ENCODE measurements at places on chromosomes 7 and 10.

DNA sequence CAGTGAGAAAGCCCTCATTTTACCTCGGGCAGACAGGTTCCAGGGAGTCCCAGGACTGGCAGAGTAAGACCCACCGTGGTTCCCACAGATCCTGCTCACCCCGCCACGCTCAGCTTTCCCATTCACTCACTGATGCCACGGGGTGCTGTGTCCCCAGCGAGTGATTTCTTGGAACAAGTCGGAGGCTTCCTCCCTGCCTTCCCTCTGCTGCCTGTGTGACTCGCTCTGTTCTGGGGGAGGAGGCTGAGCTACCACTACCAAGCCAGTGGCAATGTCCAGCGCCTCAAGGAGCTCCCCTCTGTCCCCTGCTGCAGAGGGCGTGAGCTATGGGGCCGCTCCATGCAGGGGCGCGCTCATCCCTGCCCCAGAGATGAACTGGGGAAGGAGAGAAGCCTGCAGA, 12.6 kb downstream of the IL15RA start:
- no peak for DNase-seq

- no peak for DNase-seq
Measured at GRCh38 chr10:52679117-52679516, 93.5 kb downstream of the MBL2 start.

- no peak for DNase-seq
Measured at GRCh38 chr10:12358863-12359564, 9.7 kb downstream of the CAMK1D start.

DNA sequence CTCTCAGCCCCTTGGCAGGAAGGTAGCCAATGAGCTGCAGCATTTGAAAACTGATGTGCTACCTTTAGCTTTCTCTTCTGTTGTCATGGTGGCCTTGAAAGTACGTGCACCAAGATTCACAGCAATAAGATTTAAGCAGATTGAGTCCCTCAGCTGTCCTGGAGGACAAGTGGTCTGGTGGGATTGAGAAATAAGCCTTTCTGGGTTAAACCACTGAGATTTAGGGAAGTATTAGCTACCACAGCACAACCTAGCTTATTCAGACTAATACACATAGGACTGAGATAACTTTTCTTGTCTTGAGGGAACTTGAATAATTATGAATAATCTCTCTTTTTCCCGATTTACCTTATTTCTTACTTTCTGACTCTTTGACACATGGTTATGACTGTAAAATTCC, 324.0 kb downstream of the PTEN start:
- no peak for DNase-seq

GRCh38 chr7:20240080-20240926, 23.1 kb upstream of the MACC1 start:
- no peak for DNase-seq

GRCh38 chr7:94060752-94061151, 56.6 kb upstream of the BET1 start:
- no peak for DNase-seq

GRCh38 chr7:105743351-105744090, 132.9 kb downstream of the ATXN7L1 start:
- DNase-seq = no peak

DNA sequence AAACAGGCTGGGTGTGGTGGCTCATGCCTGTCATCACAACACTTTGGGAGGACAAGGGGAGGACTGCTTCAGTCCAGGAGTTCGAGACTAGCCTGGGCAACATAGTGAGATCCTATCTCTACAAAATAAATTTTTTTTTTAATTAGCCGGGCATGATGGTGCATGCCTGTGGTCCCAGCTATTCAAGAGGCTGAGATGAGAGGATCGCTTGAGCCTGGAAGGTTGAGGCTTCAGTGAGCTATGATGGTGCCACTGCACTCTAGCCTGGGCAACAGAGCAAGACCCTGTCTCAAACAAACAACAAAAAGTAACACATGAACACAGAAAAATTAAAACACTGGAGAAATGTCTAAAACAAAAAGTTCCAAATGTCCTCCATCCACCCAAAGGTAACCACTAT, 22.9 kb downstream of the PIK3AP1 start:
- no peak for DNase-seq

DNA sequence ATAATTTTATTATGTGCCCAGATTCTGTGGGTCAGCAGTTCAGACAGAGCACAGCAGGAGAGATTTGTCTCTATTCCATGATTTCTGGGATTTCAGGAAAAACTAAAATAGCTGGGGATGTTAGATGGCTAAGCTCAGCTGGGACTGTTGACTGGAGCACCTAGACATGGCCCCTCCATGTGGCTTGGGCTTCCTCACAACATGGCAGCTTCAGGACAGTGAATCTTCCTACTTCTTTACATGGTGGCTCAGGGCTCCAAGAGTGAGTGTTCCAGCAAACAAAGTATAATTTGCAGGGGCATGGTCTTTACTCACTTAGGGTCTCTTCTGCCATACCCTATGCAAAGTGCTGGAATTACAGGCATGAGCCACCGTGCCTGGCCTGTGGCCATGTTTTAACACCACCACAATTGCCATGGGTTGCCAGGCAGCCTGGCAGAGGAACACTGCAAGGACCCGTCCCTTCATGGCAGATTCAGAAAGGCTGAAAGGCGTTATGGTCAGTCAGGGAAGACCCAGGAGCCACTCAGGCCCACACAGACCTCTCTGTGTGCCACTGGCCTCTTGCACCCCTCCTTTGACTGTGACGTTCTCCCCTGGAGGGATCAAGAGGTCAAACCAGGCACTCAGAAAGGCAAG, 50.8 kb upstream of the ZMIZ1 start:
- DNase-seq = no peak

GRCh38 chr7:140992422-140992821, 22.3 kb downstream of the MRPS33 start:
- DNase-seq = no peak

GRCh38 chr7:10156972-10157371, 816.7 kb upstream of the PHF14 start:
- no peak for DNase-seq

DNA sequence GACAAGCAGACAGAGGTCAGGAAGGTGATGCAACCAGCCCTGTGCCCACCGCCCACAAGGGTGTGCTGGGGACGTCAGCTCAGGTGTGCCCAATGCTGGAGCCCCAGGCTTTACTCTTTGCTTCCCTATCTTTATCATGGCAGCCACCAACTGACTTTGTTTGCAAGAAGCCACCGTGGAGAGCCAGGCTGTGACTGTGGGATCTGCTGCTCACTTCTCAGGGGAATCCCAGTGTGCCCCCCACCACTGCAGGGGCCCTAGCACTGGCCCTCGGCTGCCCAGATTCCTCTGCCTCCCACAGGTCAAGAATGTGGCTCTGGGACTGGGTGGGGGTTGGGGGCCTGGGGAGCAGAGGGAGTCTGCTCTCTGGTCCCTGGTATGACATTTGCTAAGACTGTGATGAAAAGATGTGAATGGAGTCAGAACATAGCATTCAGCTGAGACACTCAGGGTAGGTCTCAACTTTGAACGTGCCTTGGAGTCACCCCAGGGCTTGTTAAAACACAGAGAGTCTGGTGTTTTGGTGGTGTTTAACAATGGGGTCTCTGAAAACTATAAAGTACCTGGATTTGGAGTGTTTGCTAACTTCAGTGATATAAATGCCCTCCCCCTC, 47.3 kb downstream of the ARHGAP22 start:
- DNase-seq = no peak

DNA sequence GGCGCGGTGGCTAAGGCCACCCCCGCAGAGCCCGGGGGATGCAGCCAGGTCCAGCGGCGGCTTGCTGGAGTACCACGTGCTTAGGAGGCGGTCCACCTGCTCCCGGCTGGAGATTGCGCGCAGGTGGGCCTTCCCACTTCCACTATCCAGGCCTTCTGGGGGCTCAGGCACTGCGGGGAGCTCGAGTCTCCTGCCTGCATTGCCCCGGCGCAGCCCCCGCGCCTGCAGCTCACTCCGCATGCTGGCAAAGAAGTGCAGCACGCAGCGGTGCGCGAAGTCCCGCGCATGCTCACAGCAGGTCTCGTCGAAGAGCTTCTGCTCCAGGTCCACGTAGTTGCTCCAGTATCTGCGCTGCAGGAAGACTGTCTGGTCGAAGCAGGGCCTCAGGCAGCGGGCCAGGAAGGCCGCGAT, 5.8 kb downstream of the CALHM3 start:
- no peak for DNase-seq

GRCh38 chr10:44369854-44370253, 15.0 kb downstream of the CXCL12 start:
- peak; percentile 37 for DNase-seq

- DNase-seq = no peak
Measured at GRCh38 chr7:102913826-102914225, 1.0 kb downstream of the LRRC17 start.

- DNase-seq = no peak
Measured at GRCh38 chr7:150665896-150666295, 19.6 kb upstream of the GIMAP2 start.

DNA sequence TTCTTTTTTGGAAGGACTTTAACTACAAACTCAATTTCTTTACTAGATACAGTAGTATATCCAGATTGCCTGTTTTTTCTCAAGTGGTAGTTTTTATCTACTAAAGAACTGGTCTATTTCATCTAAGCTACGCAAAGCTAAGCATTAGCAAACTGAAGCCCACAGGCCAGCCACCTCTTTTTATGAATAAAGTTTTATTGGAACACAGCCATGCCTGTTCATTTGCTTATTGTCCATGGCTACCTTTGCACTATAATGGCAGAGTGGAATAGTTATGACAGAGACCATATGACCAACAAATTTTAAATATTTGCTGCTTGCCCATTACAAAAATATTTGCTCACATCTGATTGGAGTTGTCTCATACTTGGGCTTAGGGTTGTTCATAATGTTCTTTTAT, 168.7 kb downstream of the CAMK1D start:
- no peak for DNase-seq

GRCh38 chr10:8398771-8399170, 344.3 kb downstream of the GATA3 start:
- DNase-seq = no peak

DNA sequence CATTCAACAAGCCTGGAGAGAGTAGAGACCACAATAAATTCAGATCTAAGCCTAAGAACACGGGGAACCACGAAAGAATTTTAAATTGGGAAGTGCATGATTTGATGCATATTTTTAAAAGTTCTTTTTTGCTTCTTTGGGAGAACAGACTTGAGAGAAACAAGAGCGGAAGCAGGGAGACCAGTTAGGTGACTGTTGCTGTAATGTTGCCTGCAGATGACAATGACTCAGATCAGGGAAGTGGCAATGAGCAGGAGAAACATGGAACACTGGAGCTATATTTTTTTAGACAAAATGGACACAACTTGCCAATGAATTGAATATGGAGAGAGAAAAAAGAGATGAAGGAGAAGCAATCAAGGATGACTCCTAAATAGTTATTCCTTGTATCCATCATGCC, 125.1 kb downstream of the RAPGEF5 start:
- DNase-seq = no peak

DNA sequence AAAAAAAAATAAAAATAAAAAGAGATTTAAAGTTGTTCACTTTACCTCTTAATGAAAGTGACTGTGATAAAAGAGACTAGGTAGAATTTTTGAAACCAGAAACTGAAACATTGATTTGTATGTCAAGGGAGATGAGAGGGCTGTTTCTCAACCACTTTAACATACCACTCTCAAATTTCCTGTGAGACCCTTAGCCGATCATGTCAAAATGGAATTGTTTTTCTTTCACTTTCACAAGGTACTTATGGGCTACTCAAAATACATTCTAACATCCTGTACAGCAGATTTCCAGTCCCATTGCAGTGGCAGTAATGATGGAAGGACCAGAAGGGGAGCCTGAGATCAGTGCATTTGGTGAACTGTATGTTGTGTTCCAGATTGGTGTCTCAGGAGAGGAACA, 261.2 kb downstream of the PPP1R3A start:
- DNase-seq = no peak

DNA sequence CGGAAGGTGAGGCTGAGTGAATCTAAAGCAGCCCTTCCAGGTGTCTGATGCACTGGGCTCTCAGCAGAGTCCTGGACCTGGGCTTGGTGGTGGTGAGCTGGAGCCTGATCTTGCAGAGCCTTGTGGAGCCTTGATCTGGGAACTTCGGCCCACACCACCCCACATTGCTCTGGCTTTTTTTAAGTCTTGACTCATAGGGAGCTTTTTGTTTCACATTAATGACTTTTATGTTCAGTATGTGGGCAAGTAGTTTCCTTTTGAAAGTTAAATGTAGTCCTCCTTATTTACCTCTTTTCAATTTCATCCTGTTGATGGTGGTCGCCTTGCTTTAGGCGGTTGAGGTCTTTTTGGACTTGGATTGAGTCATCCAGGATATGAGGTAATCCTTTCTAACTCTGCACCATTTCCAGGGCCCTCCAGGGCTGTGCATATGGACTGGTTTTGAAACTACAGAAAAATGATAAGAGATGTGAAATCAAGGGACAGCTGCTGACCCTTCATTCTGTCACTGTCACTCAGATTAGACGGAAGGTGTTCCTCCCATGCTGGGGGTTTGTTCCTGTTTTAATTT, 2.9 kb upstream of the NRAP start:
- DNase-seq = peak; percentile 2

- DNase-seq = no peak
Measured at GRCh38 chr7:33452805-33453502, 323.6 kb downstream of the BBS9 start.

- no peak for DNase-seq
Measured at GRCh38 chr10:107098326-107098725, 66.2 kb downstream of the SORCS1 start.

GRCh38 chr10:130905386-130905785, 406.1 kb downstream of the TCERG1L start:
- DNase-seq = no peak

DNA sequence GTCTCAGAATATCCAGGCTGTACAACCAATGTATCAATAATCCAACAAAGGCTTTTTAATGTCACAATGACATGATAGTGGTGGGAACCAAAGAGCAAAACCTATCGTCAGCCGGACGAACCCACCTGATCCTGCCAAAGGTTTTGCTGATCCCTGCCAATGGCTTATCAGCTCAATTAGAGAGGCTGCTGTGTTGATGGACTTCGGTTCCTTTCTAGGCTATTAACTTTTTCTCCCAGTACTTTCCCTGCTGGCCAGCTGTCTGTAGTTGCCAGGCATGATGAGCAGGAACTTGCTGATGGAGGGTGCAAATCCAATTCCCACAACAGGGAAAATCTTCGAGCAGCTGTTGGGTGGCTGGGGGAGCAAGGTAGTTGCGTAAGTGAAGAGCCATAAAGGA, 2.4 kb downstream of the LMOD2 start:
- no peak for DNase-seq

GRCh38 chr7:518630-519483, 789 bp downstream of the PDGFA start:
- no peak for DNase-seq

Measured in GM04503 (cell line).